ENCODE measurements at places on chromosomes 1 and 21. TPM values are rescaled to one million over a fixed set of nuclear protein-coding genes. Genes with fewer than 3 reads are reported as not detected.

Gene RPAP2
- total RNA-seq, result 26.4 TPM

DNA sequence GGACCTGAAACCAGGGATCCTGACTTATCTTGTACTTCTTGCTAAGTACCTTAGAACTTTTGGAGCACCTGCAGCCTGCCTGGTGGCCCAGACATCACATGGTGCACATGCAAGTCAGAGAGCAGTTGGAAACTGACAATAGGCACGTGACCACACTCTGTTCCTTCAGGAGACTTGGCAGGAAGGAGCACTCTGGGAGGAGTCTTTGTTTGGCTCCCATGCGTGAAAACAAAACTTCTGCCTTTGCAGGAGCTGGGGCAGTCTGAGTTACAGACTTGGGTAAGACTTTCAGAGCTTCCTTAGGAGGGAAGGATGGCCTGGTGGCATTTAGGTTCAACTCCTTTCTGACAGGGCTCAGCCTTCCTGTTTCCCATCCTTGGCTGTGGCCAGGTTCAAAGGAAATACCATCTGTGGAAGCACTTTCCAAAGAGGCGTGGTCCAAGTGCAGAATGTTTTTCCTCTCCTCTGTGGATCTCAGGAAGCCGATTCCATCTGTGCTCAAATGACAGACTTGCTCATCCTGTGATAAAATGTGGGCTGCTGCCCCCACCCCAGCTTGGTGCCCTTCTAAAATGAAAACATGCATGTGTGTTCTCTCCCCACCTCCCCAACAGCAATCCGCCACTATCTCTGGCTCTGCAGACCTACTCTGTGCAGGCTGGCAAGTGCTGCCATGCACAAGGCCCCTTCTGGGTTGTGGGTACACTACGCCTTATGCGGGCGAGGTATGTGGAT is 14.1 kb upstream of the ZNF436 start:
- H3K4me3 ChIP-seq, result no peak overlapping the region
- no peak for DNase-seq
- no peaks in the 10 kb centered on the region for H3K4me1 ChIP-seq
- no peak overlapping the region for H3K27ac ChIP-seq
- no peaks in the 10 kb centered on the region for H3K36me3 ChIP-seq

DNA sequence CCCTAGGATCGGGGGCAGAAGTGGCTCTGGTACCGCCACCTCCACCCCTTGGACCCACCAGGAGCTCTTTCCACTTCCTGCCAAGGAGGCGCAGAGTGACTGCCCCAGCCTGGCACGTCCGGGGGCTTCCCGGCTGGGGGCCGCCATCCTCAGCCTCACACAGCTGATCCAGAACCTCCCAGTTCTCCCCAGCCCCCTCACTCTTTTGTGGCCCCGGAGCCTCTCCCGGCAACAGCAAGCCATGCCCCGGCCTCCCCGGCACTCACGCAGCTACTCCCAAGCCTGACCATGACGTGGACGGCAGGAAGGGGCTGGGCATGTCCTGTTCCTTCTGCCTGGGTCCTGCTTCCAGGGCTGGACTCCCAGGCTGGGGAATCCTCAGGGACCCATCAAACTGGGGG is 17.1 kb downstream of the TP73 start:
- H3K36me3 ChIP-seq, result no peaks in the 10 kb centered on the region
- peak; percentile 15 for DNase-seq
- H3K4me3 ChIP-seq, result no peak overlapping the region
- H3K27me3 ChIP-seq, result peaks cover 6% of the 10 kb centered on the region
- H3K4me1 ChIP-seq, result peaks cover 23% of the 10 kb centered on the region

DNA sequence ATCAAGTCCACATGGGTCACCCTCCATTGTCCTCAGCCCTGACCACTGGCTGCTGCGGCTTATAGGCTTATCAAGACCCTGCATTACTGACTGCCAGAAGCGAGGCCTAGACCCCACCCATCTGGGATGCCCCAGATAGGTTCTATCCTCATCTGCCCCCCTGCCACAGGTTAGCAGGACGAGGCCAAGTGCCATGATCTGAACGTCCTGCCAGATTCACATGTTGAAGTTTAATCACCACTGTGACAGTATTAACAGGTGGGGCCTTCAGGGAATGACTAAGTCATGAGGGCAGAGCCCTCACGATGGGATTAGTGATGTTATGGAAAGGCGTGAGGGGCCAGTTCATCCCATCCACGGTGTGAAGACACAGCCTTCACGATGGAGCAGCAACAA is 6.2 kb upstream of the CPLANE2 start:
- no peaks in the 10 kb centered on the region for H3K36me3 ChIP-seq
- H3K27me3 ChIP-seq, result peaks cover 5% of the 10 kb centered on the region
- peaks cover 14% of the 10 kb centered on the region for H3K4me1 ChIP-seq
- no peak overlapping the region for H3K4me3 ChIP-seq
- H3K27ac ChIP-seq, result no peak overlapping the region

DNA sequence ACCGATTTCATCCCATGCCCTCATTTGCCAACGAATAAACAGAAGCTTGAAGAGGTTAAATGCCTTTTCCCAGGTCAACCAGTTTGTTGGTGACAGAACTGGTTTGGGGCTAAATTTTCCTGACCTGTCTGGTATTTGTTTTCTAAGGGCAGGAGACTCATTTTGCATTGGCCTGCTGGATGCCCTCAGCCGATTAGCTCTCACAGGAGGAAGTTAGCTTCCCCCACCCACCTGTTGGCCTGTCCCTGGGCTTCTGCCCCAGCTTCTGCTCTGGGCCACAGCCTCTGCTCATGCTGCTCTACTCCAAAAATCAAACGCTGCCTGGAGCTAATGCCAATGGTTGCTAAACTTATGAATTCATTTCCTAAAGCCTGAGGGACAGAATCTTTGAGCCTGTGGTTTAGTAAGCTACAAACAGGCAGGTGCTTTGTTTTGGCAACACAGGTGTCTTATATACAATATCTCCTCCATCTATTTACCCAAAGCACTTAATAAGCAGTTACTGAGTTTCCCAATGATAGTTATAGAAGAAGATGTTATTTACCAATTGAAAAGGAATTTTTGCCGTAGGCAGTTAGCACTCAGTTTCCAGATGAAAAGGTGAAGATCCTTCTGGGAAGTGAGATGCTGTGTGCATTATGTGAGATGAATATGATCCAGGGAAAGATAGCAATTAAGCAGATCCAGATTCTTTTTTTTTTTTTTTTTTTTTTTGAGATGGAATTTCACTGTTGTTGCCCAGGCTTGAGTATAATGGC is 82.3 kb downstream of the TM2D1 start:
- H3K36me3 ChIP-seq, result no peaks in the 10 kb centered on the region
- H3K4me3 ChIP-seq, result no peak overlapping the region
- H3K27me3 ChIP-seq, result no peaks in the 10 kb centered on the region
- H3K27ac ChIP-seq, result no peak overlapping the region
- DNase-seq, result no peak

GRCh38 chr21:35833991-35834390 is 226.3 kb downstream of the SETD4 start:
- H3K36me3 ChIP-seq, result no peaks in the 10 kb centered on the region
- H3K4me3 ChIP-seq, result no peak overlapping the region
- no peak overlapping the region for H3K27ac ChIP-seq

GRCh38 chr21:45141507-45141906 is 67.1 kb downstream of the ADARB1 start:
- H3K4me3 ChIP-seq, result no peak overlapping the region
- H3K36me3 ChIP-seq, result no peaks in the 10 kb centered on the region
- no peaks in the 10 kb centered on the region for H3K27me3 ChIP-seq
- no peak for DNase-seq
- H3K27ac ChIP-seq, result no peak overlapping the region
- peaks cover 15% of the 10 kb centered on the region for H3K4me1 ChIP-seq

Data from glutamatergic neuron (in vitro differentiated cells).